ENCODE measurements at places on chromosomes 4 and X.

GRCh38 chr4:149555799-149556198, 259.8 kb downstream of the IQCM start:
- no peak for DNase-seq

- DNase-seq: no peak
Measured at GRCh38 chrX:26925088-26925487, 538.1 kb downstream of the PPP4R3C start.

GRCh38 chr4:172127168-172127567, 314.0 kb downstream of the GALNTL6 start:
- DNase-seq: no peak

DNA sequence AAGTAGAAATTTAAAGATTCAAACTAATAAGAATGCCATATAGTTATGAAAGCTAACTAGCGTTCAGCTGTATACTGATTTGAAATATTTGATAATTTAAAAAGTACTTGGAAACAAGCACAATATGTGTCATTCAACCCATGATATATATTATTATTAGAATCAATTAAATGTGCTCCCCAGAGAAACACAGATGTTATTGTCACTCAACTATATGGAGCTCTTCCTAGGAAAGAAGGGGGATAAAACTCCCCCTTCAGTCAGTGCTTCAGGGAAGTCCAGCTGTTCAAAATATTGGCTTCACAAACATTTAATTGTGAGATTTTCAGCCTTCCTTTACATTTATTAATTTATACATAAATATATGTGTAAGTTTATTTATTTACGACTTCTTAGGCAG, 135.9 kb downstream of the SLC4A4 start:
- no peak for DNase-seq

GRCh38 chr4:54218736-54219135, 10.4 kb upstream of the PDGFRA start:
- DNase-seq: no peak

- peak; percentile 51 for DNase-seq
Measured at GRCh38 chrX:120365320-120365719, 3.4 kb downstream of the ATP1B4 start.

DNA sequence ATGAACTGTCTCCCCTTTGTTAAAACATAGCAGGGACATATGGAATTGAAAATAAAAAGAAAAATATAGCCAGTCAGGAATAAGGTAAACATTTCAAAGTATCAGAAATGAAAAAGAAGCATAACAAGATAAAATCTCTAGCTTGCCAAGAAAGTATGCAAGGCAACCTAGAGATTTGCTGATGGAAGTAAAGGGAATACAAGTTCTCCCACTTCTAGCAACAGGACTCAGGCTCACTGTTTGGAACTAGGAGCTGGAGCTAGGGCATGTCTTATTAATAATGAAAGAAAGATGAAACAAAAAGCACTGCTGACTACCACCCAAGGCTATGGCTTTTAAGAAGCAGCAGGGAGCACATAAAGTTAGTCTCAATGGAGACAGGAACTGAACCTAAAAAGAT, 18.2 kb downstream of the ANKRD50 start:
- DNase-seq: no peak

GRCh38 chrX:150405006-150405405, 41.9 kb downstream of the MAMLD1 start:
- no peak for DNase-seq

GRCh38 chr4:187209921-187210613, 486.4 kb upstream of the FAT1 start:
- DNase-seq: no peak

DNA sequence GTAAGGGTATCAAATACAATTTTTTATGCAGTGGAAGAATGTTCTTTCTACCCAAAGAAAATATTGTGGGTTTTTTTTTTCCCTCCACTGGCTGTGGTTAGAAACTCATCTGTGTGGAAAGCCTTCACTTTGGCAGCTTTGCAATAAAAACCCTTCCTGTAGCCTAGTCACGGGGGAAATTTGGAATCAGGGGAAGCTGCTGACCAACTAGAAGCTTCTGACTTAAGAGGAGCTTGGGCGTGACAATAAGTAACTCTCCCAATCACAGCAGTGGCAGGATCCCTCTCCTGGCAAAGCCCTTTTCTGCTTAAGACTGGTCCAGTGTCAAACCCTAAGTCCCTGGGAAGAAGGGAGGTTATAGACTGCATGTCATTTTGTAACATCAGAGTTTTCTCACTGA, 87.9 kb downstream of the LRRC66 start:
- no peak for DNase-seq

DNA sequence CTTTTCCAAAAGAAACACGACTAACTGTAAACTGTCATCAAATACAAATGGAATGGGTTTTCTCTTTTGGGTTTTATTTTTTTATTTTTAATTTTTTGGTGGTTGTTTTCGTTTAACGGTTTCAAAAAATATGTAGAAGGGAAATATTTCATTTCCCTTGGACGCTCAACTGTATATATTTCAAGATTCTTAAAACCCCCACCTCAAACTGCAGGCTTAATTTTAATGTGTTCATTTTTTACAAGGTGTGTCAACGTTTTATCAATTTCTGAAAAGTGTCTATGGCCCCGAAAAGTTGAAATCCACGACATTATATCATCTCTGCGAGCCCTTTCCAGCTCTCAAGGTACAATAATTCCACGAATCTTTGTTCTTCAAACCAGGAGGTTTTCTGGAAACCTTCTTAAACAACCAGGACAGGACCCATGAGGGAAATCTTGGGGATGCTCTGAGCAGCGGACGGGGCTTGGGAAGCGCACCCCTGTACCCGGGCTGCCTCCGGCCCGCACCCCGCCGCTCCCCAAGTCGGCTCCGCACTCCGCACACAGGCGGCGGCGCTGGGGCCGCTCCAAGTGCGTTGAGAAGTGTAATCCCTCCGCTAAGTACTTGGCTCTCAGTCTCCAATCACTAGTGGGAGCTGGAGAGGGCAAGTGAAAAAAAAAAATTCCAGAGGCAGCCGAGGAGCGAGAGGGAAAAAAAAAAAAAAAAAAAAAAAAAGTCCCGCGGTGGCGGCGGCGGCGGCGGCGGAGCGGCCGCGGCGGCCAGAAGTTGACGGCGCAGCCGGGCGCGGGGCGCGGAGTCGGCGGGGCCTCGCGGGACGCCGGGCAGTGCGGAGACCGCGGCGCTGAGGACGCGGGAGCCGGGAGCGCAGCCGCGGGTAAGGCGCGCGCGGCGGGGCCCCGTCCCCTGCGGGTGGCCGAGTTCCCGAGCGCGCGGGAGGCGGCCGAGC, at the start of gene BMPR1B:
Gene BMPR1B, plus strand, starts transcription at position 764 of the 949 bp plus-strand sequence. CDS start 346,470 bp downstream, outside the sequence.
- no peak for DNase-seq

DNA sequence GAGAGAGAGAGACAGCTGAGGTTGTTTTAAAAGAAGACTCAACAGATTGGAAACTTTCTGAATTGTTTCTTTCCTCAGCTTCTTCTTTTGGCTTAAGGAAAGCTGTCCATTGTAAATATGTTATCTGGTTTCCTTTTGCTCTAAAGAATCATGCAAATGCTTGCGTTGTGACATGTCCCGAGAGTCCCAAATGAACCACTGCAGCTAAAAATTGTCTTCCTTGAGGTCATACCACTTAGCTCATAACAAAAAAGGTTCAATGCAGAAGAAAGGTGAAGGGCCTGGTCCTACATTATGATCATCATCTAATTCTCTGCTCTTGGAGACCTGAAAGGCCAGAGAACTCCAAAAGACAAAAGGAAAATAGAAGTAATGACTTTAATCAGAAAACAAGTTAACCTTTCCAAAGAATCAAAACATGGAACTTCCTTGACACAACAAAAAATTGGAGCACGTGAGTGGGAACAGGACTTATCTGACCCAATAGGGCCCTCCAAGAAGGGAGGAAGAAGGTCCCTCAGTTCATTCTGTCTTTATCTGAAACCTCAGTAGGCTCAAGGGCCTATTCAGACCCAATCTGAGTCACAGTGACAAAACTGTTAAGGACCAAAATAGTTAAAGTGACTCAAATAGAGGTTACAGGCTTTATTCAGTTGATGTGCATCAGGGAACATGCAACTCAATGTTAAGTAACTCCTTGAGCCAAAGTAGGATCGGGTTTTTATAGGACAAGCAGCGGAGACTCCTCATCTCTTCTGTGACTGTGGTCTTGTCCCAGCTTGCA, 14.7 kb upstream of the VSIG1 start:
- DNase-seq: no peak

- DNase-seq: peak; percentile 63
Measured at GRCh38 chr4:3044870-3045819, 29.2 kb downstream of the HTT-AS start.

- no peak for DNase-seq
Measured at GRCh38 chr4:128635141-128635954, 174.2 kb upstream of the JADE1 start.

GRCh38 chr4:134470544-134470943, 269.0 kb upstream of the PABPC4L start:
- DNase-seq: no peak

DNA sequence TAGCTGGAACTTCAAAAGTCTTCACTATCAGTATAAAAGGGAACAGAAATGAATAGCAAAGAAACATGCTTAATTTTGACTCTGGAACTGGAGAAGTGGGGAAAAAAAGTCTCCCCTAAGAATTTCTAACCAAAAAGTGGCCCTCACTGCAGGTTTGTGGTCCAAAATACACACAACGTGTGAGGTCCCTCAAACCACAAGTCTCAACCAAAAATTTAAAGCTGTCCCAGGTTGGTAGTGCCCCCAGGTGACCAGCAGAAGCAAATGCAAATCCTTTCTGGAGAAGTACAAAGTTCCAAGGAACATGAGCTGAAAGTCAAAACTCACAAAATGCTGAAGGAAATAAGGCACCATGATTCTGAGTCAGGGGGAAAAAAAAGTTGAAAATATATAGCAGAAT, 23.6 kb upstream of the VAMP7 start:
- no peak for DNase-seq

- no peak for DNase-seq
Measured at GRCh38 chr4:130183096-130183495, 1087.1 kb downstream of the C4orf33 start.

Data from CD4-positive, alpha-beta T cell treated with Interleukin-2 at 100 ng/mL for 4 hours (primary cell).